ENCODE measurements at places on chromosomes 3 and 15.

DNA sequence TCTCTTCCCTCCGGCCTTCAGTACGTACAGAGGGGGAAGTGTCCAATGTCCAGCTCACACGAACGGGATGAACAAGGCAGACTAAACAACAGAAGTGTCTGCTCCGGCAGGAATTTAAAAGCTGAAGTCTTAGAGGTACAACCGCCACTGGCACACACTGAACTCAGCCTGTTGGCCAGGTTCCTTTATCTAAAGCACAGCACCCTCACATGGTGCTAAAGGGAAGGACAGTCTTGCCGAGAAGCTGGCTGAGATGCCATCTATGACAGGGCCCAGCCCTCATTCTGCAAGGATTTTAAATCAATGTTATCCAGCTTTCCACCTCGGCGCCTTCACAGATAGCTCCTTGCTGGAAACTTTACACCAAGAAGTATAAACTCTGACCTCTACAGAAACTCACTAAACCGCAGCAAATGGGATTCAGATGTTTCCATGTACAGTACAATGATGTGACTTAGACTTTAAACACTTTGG is 2.8 kb downstream of the ADAMTS17 start:
- peak; percentile 85 for DNase-seq

DNA sequence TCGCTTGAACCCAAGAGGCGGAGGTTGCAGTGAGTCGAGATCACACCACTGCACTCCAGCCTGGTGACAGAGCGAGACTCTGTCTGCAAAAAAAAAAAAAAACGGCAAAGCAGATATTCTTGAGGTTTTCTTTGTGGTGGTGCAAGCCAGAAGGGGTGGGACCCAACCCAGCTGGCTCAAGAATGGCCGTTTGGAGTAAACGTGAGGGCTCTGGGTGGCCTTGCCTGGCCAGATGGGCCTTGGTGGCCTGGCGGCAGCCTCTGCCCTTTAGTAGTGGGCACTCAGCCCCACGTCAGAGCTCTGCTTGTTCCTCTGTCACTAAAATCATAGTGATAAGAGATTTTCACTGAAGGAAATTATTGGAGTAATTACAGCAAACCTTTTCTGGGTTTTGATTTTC is 50.5 kb downstream of the ATP1B3 start:
- no peak for DNase-seq

- no peak for DNase-seq
These were observed 12.1 kb downstream of the SEMA3F start for GRCh38 chr3:50167069-50167840.

- peak; percentile 30 for DNase-seq
These were observed 16.0 kb upstream of the CPEB1 start for GRCh38 chr15:82663186-82663600.

DNA sequence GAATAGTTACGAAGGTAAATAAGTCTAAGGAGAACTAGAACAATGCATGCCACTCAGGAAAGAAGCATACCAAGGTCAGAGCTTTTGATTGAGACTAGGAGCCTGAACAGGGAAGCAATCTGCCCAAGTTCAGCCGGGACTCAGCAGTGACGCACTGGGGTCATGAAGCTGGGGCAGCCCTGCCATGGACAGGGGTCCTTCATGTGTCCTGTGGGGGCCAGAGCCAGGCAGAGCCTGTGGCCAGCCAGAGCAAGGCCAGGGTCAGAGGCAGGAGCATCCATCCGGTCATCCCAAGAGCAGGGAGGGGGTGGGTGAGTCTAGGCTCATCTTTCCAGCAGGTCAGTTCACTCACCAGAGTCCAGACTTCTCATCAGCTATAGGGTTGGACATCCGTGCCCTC is 47.9 kb downstream of the FGD5 start:
- no peak for DNase-seq

DNA sequence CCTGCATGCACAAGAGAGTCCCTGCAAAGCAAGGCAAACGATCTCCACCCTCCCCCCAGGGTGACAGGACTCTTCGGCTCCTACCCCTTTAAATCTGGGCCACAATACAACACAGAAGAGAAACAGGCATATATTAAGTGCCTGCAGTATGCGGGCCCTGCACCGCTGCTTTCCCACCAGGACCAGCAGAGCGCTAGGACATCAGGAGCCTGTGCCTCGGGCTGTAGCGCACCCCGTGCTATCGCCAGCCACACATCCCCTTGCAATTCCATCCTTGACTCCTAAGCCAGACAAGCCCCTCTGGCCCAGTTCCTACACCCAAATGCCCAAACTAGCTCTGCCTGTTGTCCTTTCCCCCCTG is 4.1 kb downstream of the GALNT15 start:
- no peak for DNase-seq

DNA sequence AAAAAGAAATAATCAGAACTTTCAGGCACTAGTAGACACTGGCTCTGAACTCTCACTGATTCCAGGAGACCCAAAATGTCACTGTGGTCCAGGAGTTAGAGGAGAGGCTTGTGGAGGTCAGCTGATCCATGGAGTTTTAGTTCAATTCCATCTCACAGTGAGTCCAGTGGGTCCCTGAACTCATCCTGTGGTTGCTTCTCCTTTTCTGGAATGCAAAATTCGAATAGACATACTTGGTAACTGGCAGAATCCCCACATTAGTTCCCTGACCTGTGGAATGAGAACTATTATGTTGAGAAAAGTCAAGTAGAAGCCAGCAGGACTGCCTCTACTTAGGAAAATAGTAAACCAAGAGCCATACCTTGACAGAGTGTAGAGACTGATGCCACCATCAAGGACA is 87.3 kb upstream of the OXTR start:
- DNase-seq = no peak

- DNase-seq = no peak
These were observed 1.4 kb downstream of the ANKRD28 start for GRCh38 chr3:15796331-15796730.

DNA sequence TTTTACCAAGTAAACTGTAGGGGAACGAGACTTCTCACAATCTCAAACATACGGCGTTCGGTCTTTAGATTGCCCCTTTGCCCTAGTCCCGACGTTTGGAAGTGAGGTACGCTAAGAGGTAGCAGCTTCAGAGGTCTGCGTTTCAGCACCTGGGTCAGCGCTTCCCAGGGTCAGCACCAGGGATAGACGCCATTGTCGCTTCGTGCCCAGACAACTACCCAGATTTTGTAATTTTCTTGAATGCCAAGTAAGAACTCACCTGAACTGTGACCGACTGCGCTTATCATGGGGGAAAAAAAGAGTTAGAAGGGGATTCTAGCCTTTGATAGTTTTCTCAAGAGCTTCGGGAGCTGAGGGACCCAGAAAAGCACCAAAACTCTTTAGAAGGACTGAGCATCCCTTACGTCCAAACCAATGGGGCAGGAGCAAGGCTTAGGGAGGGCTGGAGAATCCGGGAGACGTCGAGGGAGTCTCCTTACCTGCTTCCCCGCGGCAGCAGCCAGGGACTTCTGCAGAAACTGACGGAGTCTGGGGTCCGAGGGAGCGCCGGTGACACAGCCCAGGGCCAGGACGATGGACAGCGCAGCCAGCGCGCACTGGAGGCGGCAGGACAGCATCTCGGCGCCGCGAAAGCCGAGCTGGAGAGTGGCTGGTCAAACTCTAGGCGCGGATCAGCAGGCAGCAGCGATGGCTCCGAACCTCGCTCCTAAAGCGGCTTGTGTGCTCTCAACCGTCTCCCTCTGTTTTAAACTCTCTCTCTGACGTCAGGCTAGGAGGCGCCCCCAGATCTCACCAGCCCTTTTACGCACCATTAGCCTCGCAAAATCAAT is at the start of gene SST:
Gene SST, minus strand, starts transcription at position 720 of the 830 bp plus-strand sequence. Its CDS starts 103 bp downstream, at position 617.
- peak; percentile 40 for DNase-seq

DNA sequence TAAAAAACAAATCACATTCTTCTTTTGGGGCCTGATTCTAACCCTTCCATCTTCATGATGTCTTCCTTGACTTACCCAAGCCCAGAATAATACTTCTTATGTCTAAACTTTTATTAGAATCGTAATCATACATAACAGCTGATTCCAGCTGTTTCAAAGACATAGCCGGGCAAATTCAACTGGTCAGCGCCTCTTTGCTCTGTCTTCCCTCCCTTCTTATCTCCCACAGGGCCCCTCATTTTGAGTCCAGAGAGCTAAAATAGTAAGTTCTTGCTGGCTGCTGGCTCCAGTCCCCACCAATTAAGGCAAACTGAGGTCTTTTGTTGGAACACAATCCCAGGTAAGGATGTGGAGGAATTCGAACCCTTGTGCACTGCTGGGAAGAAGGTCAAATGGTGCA is 108.6 kb downstream of the ADCY5 start:
- DNase-seq = no peak

GRCh38 chr3:165770781-165771180 is 66.4 kb downstream of the BCHE start:
- no peak for DNase-seq
